Endothelial cell (in vitro differentiated cells): ENCODE measurements at places on chromosomes 12 and 14. TPM values are rescaled to one million over a fixed set of nuclear protein-coding genes. Genes with fewer than 3 reads are reported as not detected.

Gene RNASE3
- total RNA-seq, result not detected

GRCh38 chr12:38711054-38711453, 194.3 kb downstream of the CPNE8 start:
- H3K36me3 ChIP-seq, result no peaks in the 10 kb centered on the region
- DNase-seq, result no peak
- H3K4me1 ChIP-seq, result no peaks in the 10 kb centered on the region
- H3K4me3 ChIP-seq, result no peak overlapping the region
- H3K27me3 ChIP-seq, result no peaks in the 10 kb centered on the region
- no peak overlapping the region for H3K27ac ChIP-seq

DNA sequence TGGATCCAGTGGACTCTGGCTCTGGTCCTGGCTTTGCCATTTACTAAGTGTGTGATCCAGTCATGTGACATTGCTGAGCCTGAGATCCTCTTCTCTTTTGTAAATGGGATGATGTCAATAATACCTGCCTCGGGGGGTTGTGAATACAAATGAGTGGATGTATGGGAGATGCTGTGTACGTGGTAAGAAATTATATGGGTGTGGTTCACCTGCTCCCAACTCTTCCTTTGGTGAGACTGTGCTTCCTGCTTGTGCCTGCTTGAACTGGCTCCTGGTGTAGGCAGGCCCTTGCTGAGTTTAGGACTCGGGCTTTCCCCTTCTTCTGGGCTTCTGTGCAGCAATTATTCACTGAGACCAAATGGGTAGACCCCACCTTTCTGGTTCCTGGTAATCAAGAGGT, 189.5 kb upstream of the FRMD6 start:
- H3K4me1 ChIP-seq, result peaks cover 10% of the 10 kb centered on the region
- no peaks in the 10 kb centered on the region for H3K36me3 ChIP-seq
- no peak for DNase-seq
- no peak overlapping the region for H3K27ac ChIP-seq
- no peak overlapping the region for H3K4me3 ChIP-seq

Gene TPPP2
- 0.62 TPM for total RNA-seq
